ENCODE measurements at places on chromosomes 11 and 22. TPM values are rescaled to one million over a fixed set of nuclear protein-coding genes. Genes with fewer than 3 reads are reported as not detected.

Gene CD3E
- not detected for total RNA-seq

Gene TYR
- total RNA-seq = not detected

Gene CASP1
- 20.0 TPM for total RNA-seq

Gene MS4A6A
- total RNA-seq = 0.65 TPM

Gene RNF169
- total RNA-seq = 21.4 TPM

Gene KLHDC7B
- total RNA-seq = not detected

Gene CBX7
- 2.4 TPM for total RNA-seq

Gene SPA17
- 4.0 TPM for total RNA-seq

Gene BBOX1
- total RNA-seq = not detected

Gene SMIM35
- total RNA-seq = not detected

Gene BCO2
- 0.65 TPM for total RNA-seq

Gene CCDC81
- 0.32 TPM for total RNA-seq

Gene DERL3
- total RNA-seq = 0.49 TPM

Gene CEP126
- 0.38 TPM for total RNA-seq

Gene PIH1D2
- total RNA-seq = 0.97 TPM

Gene BEST1
- not detected for total RNA-seq

Gene GCAT
- 14.2 TPM for total RNA-seq

Gene OR10G7
- total RNA-seq = not detected

Gene CSNK2A3
- total RNA-seq = 7.4 TPM

Gene SULT4A1
- not detected for total RNA-seq
